ENCODE measurements at places on chromosomes 7 and 10. TPM values are rescaled to one million over a fixed set of nuclear protein-coding genes. Genes with fewer than 3 reads are reported as not detected.

GRCh38 chr7:30713392-30713791, 31.1 kb upstream of the CRHR2 start:
- DNase-seq = no peak

Gene CREB5
- not detected for total RNA-seq

Gene TIMM23B
- total RNA-seq = 51.8 TPM

- DNase-seq = no peak
Measured at GRCh38 chr7:101936611-101937231, 119.3 kb downstream of the CUX1 start.

- DNase-seq = no peak
Measured at GRCh38 chr7:12485845-12486244, 82.2 kb upstream of the VWDE start.

GRCh38 chr7:127828843-127829500, 177.0 kb downstream of the SND1 start:
- no peak for DNase-seq

DNA sequence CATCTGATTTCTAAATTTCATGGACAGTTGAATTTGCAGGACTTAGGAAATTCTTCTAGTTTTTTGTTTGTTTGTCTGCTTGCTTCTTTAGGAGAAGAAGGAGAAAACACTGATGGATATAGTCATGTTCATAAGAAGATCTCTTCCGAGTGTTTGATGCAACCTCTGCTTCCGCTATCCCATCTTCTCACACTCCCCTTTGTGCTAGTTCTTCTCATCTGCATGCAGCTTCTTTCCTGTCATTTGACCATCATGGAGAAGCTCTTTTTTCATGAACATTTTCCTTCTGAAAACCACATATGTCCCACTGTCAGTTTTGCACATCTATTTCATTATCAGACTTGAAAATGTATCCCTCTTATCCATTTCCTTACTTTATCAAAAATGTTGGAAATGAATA, 346.9 kb upstream of the PRKCQ start:
- no peak for DNase-seq

Gene ATRNL1
- total RNA-seq = not detected

Gene FAM25A
- total RNA-seq = not detected

GRCh38 chr10:2924431-2924830, 142.9 kb upstream of the PFKP start:
- no peak for DNase-seq

Gene GRB10
- 2.5 TPM for total RNA-seq

Gene SLC18A3
- not detected for total RNA-seq

- no peak for DNase-seq
Measured at GRCh38 chr10:122544493-122544892, 16.1 kb upstream of the DMBT1 start.

DNA sequence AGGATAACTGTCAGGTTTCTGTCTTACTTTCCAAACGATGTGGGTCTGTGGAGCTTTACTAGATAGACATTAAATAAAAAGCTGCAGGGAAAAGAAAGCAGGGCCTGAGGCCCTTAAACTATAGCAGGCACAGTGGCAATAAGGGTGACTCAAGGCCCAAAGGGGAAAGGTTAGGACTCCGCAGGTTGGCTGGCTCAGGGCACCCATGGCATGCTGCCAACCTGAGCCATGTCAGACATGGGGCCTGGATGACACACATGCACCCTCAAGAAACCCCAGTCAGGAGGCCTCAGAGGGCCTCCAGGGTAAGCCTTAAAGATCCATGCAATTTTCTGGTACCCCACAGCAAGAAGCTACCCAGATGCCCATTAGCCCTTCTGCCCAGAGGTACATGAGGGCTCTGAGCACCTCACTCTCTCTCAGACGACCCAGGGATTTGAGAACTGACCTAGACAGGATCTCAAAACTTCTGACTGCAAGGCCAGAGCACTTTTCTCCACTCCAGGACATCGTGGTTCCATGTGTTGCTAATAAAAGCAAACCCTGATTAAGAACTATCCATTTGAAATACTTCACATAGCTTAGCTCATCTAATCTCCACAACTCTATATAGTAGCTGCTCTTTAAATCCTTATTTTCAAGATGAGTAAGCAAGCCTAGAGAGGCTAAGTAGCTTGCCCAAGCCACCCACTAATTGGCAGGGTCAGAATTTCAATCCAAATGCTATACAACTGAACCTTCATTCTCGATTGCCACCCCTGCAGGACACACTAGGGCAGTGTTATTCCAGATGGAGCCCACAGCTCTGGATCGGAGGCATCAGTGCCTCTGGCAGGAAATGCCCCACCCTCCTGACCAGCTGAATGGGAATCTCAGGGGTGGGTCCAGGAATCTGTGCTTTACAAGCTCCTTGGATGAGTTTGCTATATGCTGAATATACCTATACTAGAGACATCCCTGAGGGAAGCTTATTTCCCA, 132.5 kb upstream of the EFCAB10 start:
- DNase-seq = no peak

Gene HOXA13
- total RNA-seq = not detected

DNA sequence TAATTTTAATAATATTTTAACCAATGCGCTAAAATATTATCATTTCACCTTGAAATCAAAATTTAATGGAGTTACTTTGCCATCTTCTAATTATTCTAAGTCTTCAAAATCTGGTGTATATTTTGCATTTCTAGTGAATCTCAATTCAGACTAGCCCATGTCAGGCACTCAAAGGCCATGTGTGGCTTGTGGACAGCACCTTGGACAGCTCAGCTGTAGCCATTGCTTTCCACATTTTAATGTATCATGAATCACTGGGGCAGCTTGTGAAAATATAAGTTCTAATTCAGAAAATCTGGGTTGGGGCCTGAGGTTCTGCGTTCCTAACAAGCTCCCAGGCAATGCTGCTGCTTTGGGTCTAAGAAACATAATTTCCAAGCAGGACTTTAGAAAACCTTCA, 57.2 kb downstream of the MGAM2 start:
- no peak for DNase-seq

Gene PRKAR2B
- 0.57 TPM for total RNA-seq

DNA sequence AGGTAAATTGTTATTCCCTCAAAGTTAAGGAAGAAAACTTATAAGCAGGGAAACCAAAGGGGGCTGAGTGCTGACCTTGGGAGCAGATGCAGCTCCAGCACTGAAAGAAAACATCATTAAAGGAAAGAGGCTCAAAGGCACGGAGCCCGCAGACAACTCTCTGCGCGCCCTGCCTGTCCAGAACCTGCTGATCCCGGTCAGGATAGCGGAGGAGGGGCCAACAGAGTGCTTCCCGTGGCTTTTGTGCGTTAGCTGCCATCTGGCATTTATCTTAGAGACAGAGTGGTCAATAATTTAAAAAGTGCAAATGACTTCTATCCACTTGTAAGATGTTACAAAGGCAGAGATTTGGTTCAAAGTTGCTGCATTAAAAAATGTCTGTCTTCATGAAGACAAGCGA, 162.1 kb downstream of the FANK1 start:
- DNase-seq = no peak

DNA sequence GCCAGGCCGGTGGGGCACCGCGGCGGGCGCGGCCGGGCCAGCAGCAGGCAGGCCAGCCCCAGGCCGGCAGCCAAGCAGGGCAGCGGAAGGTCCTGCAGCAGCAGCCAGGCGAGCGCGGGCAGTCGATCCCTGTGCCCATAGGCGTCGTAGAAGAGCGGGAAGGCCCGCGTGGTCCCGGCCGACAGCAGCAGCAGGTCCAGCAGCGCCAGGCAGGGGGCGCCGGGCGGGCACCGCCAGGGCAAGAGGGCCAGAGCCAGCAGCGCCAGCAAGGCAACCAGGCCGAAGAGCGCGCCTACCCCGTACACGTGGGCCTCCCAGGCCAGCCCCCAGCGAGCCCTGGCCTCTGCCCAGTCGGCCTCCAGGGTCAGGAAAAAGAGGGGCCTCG, 8.4 kb upstream of the RBM28 start:
- DNase-seq = no peak

GRCh38 chr10:49157229-49157628, 23.4 kb upstream of the FAM170B start:
- no peak for DNase-seq

All from natural killer cell treated with Interleukin-12 subunit alpha and Interleukin-12 subunit beta and Interleukin-15 and Interleukin-18, amount 100 ng/mL, for 72 hours (primary cell).